ENCODE measurements at places on chromosomes 16 and 17. TPM values are rescaled to one million over a fixed set of nuclear protein-coding genes. Genes with fewer than 3 reads are reported as not detected.
A peak's percentile ranks its signal among the peaks of the same experiment; 100 is the strongest.

GRCh38 chr16:66275775-66276428 lies 90.6 kb upstream of the CDH5 start:
- peak; percentile 77 for DNase-seq

DNA sequence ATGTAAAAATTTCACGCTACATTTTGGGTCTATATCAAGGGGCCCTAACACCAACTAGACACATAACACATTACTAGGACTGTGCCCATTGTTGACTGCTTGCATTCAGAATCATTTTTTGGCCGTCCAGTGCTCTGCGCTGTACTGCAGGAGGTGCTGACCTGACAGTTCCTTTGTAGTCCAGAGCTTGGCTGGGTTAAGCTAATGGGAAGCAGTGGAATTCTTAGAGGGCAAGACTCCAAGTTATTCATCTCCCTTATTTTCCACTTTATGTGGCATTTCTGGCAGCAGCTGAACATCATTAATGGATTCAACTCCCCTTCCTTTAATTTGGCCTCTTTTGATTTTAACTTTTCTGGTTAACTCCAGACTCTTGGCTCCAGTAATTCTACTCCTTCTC lies 351.7 kb downstream of the CDH8 start:
- DNase-seq: no peak

- no peak for DNase-seq
Measured at GRCh38 chr17:53655591-53655990, 167.1 kb upstream of the KIF2B start.

GRCh38 chr17:29172589-29172988 lies 7.6 kb downstream of the MYO18A start:
- no peak for DNase-seq

DNA sequence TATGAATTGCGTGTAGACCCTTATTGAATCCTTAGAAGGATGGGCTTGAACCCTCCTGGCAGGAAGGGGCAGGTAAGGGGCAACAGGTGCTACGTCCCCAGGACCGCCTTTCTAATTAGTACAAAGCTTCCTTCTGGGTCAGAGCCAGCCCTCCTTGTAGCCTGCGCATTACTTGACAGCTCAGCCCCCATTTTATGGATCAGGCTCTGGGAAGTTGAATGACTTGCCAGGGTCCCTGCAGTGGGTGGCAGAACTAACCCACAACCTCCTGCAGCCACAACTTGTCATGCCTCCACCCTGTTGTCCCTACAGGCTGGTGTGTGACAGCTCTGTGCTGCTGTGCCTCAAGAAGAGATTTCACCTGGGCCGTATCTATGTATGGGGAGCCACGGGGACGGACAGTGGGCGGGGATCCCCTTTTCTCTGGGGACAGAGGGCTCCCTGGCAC lies 2.7 kb downstream of the MYO15B start:
- DNase-seq: no peak

DNA sequence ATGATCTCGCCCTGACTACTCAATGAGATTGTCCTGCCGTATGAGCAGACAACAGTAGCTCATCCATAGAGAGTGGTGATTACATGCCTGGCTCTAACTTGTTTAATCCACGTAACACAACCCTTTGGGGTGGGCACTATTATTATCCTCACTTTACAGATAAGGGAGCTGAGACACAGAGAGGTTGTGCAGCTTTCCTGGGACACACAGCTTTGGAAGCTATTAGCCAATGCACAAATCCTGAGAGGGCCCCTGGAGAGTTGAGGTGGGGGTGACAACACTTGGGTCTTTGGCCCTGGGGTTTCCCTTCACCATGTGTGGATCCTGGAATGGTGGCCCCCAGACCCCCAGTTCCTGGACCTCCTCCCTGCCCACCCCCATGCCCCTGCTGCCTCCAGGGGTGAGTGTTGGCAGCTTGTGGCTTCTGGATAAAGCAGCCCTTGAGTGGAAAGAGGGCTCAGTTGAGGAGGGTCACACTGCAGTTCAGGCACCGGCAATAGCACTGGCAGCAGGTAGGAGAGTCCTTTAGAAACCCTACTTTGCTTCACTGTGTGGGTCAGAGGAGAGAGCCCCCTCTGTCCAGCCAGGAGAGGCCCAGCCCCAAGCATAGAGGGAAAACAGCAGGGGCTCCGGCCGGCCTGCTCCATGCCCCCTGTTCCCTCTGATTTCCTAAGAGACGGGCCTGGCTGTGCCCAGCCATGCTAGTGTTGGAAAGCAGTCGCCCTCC lies 230.7 kb downstream of the KATNIP start:
- DNase-seq: no peak

DNA sequence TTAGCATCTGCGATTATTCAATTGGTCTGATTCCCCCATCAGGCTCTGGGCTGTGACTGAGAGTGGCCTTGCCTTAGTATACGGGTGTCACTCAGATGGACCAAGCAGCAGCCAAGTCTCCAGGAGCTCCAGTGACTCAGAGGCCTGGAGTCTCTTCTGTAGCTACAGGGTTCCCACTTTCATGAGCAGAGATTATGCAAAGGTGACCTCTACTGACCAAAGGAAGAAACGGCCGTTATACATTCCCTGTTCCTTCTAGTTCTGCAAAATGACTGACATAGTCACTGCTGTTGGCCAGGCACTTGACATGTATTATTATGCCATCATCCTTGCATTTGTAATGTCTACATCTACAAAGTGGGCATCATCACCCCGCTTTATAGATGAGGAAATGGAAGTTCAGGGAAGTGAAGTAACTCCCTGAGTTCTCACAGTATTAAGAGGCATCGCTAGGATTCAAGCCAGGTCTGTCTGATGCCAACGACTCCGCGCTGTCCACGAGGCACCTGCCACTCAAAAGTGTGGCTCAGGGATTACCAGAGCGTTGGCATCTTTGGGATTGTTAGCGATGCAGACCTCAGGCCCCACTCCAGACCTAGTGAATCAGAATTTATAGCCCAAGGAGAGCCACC lies 23.3 kb downstream of the SLC38A7 start:
- peak; percentile 48 for DNase-seq

DPEP2NB gene
- not detected for total RNA-seq

ABCA9 gene
- total RNA-seq: 0.23 TPM

ANTKMT gene
- total RNA-seq: 11.1 TPM

TBC1D3H gene
- total RNA-seq: not detected
